Muscle of leg (tissue), 16 donors: ENCODE measurements at places on chromosomes 6 and 20. TPM values are rescaled to one million over a fixed set of nuclear protein-coding genes. Genes with fewer than 3 reads are reported as not detected.

TMEM14C gene
- 97.0 TPM for total RNA-seq

GRCh38 chr6:12716298-12716916 lies at the start of gene PHACTR1:
PHACTR1 (plus strand) TSS chr6:12716767.
- DNase-seq: no peak

IL17A gene
- total RNA-seq: not detected

LPA gene
- not detected for total RNA-seq

GRCh38 chr6:86969573-86969972 lies 32.2 kb downstream of the HTR1E start:
- DNase-seq: no peak

PBX2 gene
- total RNA-seq: 31.3 TPM

FAM50B gene
- 5.6 TPM for total RNA-seq

AKAP12 gene
- total RNA-seq: 148 TPM

DNA sequence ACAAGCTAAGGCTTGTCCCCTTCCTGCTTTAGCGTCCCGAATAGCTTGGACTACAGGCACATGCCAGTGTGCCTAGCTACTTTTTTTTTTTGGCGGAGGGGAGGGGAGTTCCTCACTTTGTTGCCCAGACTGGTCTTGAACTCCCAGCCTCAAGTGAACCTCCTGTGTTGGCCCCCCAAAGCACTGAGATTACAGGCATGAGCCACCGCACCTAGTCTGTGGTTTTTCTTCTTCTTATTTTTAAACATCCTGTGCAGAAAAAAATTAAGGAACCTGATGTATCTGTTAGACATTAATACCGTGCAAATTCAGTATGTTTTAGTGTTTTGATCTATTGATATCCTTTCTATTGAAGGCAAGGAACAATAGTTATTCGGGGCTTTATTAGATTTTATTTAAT lies 25.7 kb downstream of the HIVEP1 start:
- no peak for DNase-seq

- DNase-seq: no peak
Measured at GRCh38 chr20:49620364-49621240, 52.7 kb upstream of the PTGIS start.
